Activated CD4-positive, alpha-beta T cell treated with anti-CD3 and anti-CD28 coated beads, Interleukin-2, amount 50 U/mL, for 1 hour (primary cell): ENCODE measurements at places on chromosomes 1 and 21.

- DNase-seq = no peak
Measured at GRCh38 chr21:44575307-44576024, 1.9 kb downstream of the KRTAP10-4 start.

DNA sequence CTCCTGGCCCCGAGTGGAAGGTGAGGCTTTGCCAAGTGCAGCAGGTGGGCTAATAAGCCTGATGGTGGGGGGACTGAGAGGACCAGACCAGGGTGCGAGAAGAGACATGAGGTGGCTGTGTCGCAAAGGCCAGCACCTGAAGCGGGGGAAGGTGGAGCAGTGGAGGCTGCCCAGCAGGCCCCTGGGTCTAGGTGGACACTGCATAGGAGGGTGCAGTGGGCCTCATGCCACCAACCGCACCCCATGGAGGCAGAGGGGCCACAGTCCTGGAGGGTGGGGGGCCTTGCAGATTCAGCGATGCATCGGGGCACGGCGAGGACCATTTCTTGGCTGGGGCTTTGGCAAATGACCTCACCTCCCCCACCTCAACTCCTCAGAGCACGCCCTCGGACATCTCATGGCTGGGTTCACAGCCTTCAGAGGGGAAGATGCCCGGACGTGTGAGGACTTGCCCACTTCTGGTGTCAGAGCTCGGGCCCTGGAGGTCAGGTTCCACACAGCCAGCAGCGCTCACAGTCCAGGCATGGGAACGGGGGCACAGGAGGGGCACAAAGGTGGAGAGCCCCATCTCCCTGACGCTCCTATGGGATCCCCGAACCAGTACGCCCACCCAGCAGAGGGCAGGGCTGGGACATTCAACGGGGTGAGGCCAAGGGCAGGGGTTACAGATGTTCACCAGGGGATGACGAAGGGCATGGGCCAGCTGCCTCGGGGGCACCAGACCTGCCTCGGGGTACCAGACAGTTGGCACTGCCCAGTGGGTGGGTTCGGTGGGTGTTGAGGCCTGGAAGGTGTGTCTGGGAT is 35.4 kb downstream of the UBE2G2 start:
- no peak for DNase-seq

GRCh38 chr1:19645411-19646251 is 1.5 kb downstream of the NBL1 start:
- DNase-seq = no peak

DNA sequence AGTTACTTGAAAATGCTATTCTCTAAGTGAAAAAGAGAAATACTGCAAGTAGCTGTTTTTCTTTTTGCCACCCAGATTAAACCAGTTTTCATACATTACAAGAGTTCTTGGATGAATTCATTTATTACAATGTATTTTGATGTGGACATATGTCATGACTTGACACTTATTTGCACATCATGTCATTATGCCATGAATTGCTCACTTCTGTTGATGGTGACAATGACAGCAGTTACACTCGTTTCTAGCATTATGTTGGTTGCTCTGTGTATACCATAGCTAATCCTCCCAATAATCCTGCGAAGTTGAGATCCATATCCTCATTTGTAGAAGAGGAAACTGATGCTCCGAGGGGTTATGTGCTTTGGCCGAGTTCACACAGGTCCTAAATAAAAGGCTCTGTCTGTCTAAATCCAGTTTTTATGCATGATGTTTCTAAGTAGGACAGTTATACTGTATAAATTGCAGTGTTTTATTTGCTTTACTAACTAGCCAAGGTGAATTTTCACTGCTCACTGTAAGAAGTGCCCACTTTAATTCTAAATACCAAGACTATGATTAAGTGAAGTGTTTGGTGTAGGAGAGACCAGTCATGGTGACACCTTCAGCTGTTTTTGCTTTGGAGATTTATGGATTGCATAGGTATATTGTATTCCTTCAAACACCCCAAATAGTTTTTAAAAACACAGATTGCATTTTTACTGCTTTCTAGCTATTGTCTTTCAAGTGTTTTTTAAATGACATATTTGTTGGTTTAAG is 56.7 kb downstream of the PRDM2 start:
- DNase-seq = no peak

GRCh38 chr1:51484591-51484990 is 34.5 kb downstream of the EPS15 start:
- DNase-seq = no peak

DNA sequence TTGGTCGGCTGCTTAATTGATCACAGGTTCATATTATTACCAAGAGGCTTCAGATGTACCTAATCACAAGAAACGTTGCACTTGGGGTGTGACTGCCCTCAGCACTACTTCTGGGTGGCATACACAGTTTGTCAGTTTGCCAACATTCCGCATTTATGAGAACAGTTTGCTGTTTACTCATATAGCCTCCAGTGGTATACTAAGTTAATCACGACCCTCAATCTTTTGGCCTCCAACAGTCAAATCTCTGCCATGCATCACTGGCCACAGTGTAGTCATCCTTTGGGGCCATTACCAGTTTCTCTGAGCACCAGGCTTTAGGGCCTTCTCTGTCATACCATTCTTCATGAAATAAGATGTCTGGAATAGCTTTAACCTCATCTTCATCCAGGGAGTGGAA is 62.8 kb upstream of the BCL9 start:
- no peak for DNase-seq

- DNase-seq = no peak
Measured at GRCh38 chr1:175364424-175365076, 172.0 kb upstream of the KIAA0040 start.

DNA sequence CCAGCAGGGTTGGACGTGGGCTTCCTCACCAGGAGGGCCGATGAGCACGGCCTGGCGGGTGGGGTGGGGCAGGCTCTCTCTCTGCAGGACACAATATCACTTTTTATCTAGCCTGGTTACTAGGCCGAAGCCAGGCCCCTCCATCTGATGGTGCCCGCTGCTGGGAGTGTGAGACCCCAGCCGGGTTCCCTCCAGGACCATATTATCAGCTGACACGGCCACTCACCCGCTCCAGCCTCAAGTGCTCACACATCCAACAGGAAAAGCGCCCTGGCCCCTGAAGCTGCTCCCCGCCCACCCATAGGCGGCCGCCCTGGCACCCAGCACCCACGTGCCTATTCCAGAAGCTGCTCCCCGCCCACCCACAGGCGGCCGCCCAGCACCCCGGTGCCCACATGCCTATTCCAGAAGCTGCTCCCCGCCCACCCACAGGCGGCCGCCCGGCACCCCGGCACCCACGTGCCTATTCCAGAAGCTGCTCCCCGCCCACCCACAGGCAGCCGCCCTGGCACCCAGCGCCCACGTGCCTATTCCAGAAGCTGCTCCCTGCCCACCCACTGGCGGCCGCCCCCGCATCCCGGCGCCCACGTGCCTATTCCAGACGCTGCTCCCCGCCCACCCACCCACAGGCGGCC is 5.0 kb downstream of the SLC19A1 start:
- no peak for DNase-seq

- no peak for DNase-seq
Measured at GRCh38 chr1:19625291-19625937, 18.7 kb upstream of the NBL1 start.

DNA sequence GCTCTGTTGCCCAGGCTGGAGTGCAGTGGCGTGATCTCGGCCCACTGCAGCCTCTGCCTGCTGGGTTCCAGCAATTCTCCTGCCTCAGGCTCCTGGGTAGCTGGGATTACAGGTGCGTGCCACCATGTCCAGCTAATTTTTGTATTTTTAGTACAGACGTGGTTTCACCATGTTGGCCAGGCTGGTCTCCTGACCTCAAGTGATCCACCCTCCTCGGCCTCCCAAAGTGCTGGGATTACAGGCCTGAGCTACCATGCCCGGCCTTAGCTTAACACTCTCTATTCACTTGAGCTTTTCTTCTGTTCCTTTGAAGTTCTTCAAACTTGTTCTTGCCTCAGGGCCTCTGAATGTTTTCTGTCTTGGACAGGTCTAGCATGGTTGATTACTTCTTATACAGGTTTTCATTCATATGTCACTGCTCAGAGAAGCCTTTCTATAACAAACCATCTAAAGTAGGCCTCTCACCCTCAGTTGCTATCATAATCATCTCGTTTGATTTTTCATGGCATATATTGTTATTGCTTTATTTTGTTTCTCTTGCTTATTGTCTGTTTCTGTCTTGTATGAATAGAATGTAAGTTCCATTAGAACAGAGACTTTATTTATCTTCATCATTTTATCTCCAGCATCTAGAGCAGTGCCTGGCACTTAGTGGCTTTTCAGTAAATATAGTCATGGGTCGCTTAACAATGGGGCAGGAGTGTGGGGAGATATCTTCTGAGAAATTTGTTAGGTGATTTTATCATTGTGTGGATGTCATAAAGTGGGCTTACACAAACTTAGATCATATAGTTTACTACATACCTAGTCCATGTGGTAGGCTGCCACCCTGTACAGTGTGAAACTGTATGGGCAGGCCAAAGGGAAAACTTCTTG is 12.1 kb downstream of the OSBPL9 start:
- DNase-seq = no peak

DNA sequence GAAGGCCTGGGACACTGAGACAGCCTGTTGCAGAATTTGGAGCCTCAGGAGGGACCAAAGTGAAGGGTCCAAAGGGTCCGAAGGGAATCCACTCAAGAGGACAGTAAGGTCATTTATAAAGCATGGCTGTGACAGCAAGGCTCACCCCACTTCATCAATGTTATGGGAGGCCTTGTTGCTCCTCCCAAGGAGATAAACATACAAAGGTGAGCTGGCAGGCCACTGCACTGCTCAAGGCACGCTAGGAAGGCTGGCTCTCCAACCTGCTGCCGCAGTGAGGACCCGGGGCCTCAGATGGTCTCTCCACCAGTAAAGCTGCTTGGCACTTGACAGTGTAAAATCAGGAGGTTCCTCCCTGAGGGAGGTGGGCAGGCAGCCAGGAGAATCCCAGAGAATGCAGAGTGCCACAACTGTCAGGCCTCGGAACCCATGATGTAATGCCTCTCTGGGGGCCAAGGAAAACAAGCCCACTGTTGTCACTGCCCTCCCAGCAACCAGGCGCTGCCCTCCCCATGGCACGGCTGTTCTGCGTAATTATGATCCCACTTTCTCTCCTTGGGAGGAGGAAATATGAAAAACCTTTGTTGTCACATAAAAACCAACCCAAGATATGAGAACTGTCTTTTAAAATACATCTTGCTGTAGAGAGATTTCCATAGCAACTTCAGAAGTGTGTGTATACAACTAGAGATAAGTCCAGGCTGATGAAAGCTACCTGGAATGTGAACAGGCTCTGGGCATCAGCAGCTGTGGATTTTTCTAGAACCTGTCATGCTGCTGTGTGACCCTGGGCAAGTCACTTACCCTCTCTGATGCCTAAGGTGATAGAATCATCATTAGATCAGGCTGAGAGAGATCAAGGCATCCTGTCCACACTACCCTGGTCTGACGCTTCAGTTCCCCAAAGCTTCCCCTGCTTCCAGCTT is 102.5 kb downstream of the KCNN3 start:
- DNase-seq = no peak

GRCh38 chr1:6357243-6357936 is 36.2 kb downstream of the ACOT7 start:
- DNase-seq = no peak
